ENCODE measurements at places on chromosomes 11 and 22. TPM values are rescaled to one million over a fixed set of nuclear protein-coding genes. Genes with fewer than 3 reads are reported as not detected.

The OR52I2 gene
- total RNA-seq, result not detected

The HBG2 gene
- 6.5 TPM for total RNA-seq

The OR52I1 gene
- not detected for total RNA-seq

The CSRP3 gene
- total RNA-seq, result not detected

The DAGLA gene
- 6.4 TPM for total RNA-seq

The RBMXL2 gene
- 0.10 TPM for total RNA-seq

The ABCG4 gene
- 0.39 TPM for total RNA-seq

The STIP1 gene
- total RNA-seq, result 344 TPM

The NXPE2 gene
- not detected for total RNA-seq

The OR51B4 gene
- not detected for total RNA-seq

The CEND1 gene
- total RNA-seq, result 15.9 TPM

The GPHA2 gene
- not detected for total RNA-seq

The DTX4 gene
- 0.21 TPM for total RNA-seq

The CHRM4 gene
- total RNA-seq, result 3.1 TPM

The PAMR1 gene
- total RNA-seq, result 0.13 TPM

The HINFP gene
- 52.7 TPM for total RNA-seq

The TSPAN18 gene
- 21.3 TPM for total RNA-seq

The HOATZ gene
- not detected for total RNA-seq

The KCNJ1 gene
- not detected for total RNA-seq

The SH3BP1 gene
- 6.8 TPM for total RNA-seq

The CCDC157 gene
- 2.1 TPM for total RNA-seq

The OR10D3 gene
- not detected for total RNA-seq

The SMC1B gene
- 0.10 TPM for total RNA-seq

The RFPL1 gene
- total RNA-seq, result not detected

All from Panc1 (cell line).